ENCODE measurements at places on chromosomes 11 and 22.

GRCh38 chr11:19110295-19110694 is 6.7 kb upstream of the ZDHHC13 start:
- no peak for DNase-seq

GRCh38 chr11:120293038-120293800 is 31.9 kb upstream of the TLCD5 start:
- DNase-seq, result no peak

GRCh38 chr11:2428322-2428795 is 16.0 kb downstream of the TRPM5 start:
- DNase-seq, result peak; percentile 84

DNA sequence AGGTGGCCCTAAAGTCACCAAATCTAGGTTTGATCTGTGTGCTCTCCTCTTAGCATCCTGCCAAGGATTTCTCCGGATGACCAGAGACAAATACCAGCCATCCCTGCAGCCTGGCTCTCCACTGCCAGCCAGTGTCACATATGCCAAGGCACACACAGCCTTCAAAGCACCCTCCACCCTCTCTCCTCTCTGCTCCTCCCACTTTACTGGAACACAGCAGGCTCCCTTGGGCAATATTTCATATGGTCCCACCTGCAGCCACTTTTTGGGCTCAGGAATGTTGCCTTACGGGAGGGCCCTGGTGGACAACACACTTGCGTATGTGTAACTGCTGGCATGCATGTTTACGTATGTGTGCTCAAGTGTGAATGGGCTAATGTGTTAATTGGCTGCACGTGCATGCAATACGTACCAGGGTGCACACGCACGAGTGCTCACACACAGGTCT is 183.9 kb downstream of the CEP164 start:
- DNase-seq, result no peak

Measured in activated CD4-positive, alpha-beta T cell treated with anti-CD3 and anti-CD28 coated beads, Interleukin-2, Interleukin-6, amounts not matched to agents 100 ng/mL and 50 ng/mL, durations not matched to agents 16 hours and 8 hours (primary cell).